ENCODE measurements at places on chromosomes 7 and 10.

DNA sequence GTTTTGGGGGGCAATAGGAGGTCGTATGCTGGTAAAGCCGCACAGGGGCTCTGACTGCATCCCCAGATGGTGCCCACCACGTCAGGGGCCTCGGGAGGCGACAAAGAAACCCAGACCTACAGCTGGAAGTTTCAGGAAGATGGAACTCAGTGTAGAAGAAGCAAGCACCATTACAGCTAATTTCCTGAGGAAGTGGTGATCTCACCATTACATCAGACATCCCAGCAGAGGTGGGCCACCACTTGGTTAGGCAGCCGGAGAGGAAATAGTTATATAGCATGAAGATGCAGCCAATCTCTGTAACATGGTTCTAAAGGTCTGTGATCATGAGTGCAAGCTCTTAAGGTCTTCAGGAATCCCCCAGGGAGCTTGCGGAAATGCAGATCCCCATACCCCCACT is 127.3 kb upstream of the PCBD1 start:
- no peak for DNase-seq

- DNase-seq: no peak
Observed at GRCh38 chr7:22127835-22128527, 182.3 kb upstream of the CDCA7L start.

- no peak for DNase-seq
Observed at GRCh38 chr7:141562543-141562942, 11.3 kb downstream of the AGK start.

DNA sequence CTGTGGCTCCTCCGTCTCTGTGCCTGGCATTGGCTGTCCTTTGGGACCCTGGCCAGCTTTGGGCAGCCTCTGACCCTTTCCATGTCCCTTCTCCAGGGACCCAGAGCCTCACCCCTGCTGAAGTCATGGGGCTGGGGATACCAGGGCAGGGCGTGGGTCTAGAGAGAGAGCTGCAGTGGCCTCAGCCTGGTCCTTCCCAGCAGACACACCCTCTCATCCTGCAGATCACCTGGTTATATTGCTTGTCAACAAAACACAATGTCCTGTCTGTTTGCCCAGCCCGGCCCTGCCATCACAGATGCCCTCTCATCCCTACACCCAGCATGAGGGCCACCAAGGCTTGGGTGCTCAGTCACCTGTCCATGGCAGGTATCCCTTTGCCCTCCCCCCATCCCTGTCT is 1.8 kb downstream of the MUC17 start:
- no peak for DNase-seq

- DNase-seq: no peak
Observed at GRCh38 chr7:124856299-124856888, 73.2 kb downstream of the POT1 start.

GRCh38 chr7:7970531-7971307 is 2.1 kb downstream of the GLCCI1 start:
- DNase-seq: no peak

- no peak for DNase-seq
Observed at GRCh38 chr10:5543623-5544022, 18.9 kb downstream of the CALML3 start.

GRCh38 chr7:151181011-151181431 is 6.0 kb downstream of the ASB10 start:
- no peak for DNase-seq

GRCh38 chr10:12279281-12279680 is 70.1 kb upstream of the CAMK1D start:
- no peak for DNase-seq

DNA sequence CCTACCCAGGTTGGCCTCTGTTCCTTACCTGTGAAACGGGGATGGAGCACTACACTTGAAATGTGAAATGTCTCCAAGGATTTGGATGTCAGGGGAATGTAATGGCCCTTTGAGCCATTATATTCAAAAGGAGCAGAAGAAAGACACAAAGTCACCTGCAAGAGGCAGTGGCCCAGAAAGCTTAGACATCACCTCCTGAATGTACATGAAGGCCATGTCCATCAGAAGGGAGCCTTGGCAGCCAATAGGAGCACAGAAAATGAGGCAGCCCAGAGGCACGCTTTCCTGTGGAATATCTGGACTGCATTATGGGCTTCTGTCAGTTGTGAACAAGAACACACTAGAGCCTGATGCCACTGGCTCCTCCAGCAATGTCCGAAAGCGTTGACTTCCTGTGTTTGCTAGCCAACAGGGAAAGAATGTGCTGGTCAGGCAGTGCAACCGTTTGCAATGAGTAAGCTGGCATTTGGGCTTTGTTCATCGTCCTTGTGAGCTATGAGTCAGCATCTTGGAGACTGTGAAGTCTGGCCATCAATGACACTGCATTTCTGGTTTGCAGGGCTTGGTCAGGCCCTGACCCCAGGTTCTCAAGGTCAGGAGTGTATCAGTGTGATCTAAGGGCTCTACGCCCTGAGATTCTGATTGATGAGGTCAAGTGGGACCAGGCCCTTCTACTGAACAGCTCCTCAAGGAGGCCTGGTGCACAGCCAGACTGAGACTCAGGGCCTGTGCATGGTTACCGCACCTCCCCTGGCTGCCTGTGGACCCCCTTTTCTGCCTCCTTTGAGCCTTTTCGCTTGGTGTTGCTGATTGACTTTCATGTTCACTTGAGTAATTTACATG is 222.4 kb downstream of the RPS24 start:
- no peak for DNase-seq
